ENCODE measurements at places on chromosomes 7 and 10.

- no peak for DNase-seq
These were observed 62.2 kb downstream of the NEURL1 start for GRCh38 chr10:103555712-103556111.

GRCh38 chr10:126808103-126808502 is 97.1 kb upstream of the DOCK1 start:
- no peak for DNase-seq

DNA sequence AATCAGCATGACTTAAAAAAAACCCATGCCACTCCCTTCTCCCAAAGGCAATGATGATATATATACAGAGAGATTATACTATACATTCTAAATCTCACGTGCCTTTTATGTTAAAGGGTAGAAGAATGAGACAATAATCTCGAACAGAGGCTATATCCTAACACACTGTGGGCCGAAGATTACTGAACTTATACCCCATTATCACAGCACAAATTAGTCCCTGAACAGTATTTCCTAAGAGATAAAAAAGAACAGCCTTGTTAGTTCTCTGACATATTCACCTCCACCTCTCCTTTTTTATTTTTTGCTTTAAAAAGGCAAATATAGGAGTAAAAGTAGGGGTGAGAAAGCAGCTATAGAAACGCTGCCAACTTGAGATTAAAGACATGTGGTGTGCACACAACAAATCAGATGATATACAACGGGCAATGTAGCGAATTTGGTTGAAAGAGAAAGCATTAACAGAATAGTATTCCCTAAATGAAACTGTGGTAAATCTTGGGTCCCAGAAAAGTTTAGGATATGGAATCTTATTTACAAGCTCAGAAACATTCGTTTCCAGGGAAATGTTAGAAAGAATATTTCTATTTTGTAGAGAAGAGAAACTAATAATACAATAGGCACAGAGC is 69.5 kb downstream of the JMJD1C start:
- no peak for DNase-seq

DNA sequence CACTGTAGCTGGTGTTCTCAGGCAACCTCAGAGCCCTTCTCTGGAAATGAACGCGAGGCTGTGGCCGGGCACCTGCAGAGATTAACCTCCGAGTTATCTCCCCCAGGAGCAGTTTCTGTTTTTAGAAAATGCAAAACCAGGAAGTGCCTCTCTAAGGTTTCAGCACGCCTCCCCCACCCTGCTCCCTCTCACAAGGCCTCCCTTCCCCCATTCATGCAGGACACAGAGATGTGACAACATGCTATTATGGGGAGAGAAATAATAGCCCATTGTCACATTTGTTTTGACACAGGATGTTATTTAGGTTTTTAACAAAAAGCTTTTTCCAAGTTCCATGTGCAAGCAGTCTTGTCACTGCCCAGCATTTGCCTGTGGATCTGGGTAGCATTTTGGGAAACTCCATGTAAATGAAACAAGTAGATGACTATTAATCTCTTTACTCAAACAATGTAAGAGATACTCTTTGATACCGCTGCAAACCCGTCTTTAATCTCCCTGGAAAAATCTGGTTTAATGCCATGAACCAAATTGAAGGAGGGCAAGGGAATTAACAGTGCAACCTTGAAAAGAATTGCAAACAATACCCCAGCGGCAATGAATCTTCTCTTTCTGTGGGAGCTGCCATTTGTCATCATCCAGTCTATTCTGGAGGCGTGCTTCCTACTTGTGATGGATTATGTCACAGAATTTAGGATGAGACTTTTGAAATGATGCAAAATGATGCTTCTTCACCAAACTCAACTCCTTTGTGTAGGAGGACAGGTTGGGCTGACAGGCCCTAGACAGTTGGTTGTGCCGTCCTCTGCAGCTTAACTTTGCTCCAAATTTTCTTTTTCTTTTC is 86.5 kb upstream of the NMT2 start:
- DNase-seq = no peak

DNA sequence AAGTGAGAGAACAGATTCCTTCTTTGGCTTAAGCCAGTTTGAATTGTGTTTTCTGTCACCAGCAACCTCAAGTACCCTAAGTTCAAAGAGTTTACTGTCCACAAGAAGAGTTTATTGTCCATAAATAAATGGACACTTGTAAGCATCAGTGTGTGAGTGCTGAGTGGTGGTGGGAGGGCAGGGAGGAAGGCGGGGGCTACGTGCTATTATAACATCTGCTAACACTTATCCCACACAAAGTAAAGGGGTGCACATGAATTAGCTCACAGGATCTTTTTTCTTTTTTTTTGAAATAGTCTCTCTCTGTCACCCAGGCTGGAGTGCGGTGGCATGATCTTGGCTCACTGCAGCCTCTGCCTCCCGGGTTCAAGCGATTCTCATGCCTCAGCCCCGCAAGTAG is 87.2 kb downstream of the MICALL2 start:
- DNase-seq = no peak

DNA sequence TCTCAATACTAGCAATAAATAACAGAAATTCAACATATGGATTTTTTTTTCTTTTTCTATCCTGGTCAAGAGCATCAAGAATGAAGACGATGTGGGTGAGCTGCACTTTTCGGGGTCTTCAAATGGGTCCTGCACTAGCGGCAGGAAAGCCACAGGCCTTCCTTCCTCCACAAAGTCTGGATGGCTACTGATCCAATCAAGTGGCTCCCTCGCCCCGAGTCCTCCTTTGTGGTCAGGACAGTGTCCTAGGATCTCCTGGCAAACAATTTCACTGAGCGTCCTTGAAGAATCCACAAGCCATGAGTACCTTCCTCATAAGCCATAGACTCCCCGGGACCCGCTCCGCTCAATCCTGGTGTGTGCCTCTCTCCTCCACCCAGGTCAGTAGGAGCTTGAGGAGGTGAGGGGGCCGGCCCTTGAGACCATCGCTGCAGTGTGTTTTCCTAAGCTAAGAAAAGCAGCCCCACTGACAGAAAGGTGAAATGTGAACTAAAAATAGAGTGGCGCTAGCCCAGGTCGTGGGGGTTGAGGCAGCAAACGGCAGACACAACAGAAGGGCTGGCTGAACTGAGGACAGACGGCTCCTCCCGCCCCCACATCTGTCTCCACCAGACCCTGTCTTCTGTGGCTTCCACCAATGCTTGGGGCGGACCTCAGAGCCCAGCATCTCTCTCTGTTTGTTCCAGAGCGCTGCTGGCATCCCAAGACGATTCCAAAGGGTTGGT is 202.3 kb downstream of the HERPUD2 start:
- DNase-seq = no peak

Measured in CD4-positive, alpha-beta T cell treated with Interleukin-4 for 4 hours (primary cell).